ENCODE measurements at places on chromosomes 11 and 22.

- peak; percentile 86 for DNase-seq
Measured at GRCh38 chr22:35349704-35350538, 31.0 kb upstream of the HMOX1 start.

DNA sequence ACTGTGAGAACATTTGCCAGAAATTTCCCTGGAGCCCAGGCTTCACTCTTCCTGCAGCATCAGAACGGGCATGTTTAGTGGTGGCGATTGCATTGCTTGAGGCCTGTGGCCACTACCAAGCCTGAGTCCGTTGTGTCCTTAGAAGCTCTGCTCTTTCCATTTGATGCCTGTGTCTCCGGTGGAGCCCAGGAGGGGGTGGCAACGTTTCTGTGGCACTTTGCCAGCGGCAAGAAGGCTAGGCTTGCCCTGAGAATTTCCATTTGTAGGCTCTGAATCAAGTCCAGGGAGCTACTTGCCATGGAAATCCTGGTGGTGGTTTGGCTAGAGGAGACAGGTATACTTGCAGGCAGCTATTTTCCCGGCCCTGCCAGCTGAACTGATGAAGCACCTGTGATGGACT, 47.1 kb downstream of the ADAMTS8 start:
- DNase-seq, result no peak

- DNase-seq, result no peak
Measured at GRCh38 chr11:70109903-70110302, 31.8 kb downstream of the ANO1 start.

- DNase-seq, result no peak
Measured at GRCh38 chr11:14270690-14271542, 88.1 kb downstream of the RRAS2 start.

- no peak for DNase-seq
Measured at GRCh38 chr11:130620548-130620947, 172.1 kb downstream of the ADAMTS15 start.

DNA sequence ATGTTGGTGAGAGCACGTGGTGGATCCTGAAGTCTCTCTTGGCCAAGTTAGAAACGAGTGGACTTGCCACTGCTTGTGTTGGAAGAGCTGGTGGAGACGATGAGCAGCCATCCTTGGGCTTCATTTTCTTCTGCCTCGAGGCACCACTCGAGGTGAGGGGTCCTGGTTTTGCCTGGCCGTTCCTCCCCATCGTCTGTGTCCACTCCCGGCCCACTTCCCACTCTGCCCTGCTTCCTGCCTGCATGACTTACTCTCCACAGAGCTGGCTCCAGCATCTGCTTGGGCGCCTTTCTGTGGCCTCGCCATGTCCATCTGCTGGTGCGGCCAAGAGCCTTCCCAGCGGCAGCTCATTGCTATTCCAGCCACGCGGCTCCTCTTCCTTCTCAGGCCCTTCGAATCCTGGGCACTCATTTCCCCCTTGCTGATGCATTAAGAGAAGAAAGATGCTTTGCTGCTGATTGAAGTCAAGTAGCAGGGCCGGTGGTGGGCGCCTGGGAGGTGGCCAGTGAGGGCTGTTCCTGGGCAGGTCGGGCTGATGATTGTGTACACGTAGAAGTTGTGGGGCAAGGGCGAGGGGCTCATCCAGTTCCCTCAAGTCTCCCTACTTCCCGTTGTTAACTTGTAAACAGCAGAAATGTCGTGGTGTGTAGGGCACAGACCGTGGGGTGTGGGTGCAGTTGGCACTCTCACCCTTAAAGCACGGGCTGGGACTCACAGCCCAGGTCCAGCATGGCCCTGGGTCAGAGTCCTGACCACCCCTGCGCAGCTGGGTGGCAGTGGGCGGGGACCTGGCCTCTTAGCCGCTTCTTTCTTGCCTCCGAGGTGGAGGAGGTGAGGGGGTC, 292.0 kb downstream of the TBC1D22A start:
- DNase-seq, result no peak

GRCh38 chr22:27973846-27974245, 54.8 kb upstream of the PITPNB start:
- no peak for DNase-seq

DNA sequence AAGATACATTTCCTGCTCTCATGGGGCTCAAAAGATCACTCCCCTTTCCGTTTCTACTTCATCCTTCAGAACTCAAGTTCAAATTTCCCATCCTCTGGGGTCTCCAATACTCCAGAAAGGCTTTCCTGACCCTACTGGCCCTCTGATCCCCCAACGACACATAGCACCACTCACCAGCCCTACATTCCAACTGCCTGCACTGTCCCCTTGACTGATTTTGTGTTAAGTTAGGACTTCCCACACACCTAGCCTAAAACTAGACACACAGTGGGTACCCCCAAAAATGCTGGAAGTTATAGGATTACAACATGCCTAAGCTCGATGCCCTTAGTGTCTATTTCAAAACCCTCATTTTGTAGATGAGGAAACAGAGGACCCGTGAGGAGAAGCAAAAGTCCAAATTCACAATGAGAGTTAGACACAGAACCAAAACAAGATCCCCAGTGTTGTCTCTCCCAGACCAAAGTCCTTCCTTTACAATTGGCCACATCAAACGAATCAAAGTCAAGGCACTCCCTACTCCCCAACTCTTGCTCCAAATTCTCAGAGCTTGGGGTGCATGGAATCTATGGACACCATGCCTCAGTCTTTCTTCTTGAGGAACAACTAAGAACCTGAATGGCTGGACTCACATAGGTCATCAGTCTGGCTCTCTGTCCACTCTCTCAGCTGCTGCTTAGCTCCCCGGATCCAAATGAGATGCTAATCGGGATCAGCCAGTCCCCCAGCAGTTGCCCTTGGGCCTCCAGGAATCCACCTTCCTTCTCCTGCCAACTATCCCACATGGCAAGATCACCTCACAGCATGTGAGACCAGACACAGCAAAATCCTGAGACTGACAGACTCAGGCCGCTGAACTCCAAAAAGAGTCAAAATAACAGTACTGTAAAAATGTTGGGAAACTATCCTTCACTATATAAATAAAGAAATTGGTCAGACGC, 1.7 kb downstream of the CLPB start:
- DNase-seq, result no peak

DNA sequence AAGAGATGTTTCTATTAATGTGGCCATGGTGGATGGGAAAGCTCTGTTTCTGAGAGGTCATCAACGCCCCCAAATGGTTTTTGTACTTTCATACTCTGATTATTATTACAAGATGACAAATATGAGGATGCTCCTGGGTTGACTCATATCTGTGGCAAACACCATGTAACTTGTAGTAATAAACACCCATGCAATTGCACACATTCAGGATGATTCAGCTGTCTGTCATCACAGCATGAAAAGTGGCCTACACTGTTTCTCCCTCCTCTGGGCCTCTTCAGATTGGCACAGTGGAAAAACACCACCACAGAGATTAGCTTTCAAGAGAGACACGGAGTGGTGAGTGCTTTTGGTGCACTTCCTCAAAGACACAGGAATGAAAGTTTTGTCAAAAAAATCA, 85.4 kb downstream of the MTNR1B start:
- DNase-seq, result no peak

DNA sequence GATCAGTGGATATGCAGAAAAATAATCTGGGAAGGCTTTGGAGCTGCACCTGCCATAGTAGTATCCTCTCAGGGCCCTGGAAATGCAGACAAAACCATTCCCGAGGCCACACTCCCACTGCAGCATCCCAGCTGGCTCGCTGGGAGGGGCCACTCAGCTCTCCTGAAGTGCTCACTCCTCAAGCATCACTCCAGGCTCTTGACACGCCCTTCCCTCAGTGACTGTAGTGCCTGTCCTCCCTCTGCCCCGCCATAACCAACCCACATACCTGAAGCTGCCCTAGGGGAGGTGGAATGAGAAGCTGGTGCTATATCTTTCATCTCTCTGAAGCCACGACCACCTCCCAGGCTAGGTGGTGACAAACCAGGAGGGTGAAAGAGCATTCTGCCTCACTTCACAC, 4.8 kb downstream of the DSCAML1 start:
- no peak for DNase-seq

- no peak for DNase-seq
Measured at GRCh38 chr11:66267039-66267378, 1.4 kb upstream of the RAB1B start.

- DNase-seq, result no peak
Measured at GRCh38 chr11:116911976-116912734, 74.7 kb upstream of the APOA1 start.

DNA sequence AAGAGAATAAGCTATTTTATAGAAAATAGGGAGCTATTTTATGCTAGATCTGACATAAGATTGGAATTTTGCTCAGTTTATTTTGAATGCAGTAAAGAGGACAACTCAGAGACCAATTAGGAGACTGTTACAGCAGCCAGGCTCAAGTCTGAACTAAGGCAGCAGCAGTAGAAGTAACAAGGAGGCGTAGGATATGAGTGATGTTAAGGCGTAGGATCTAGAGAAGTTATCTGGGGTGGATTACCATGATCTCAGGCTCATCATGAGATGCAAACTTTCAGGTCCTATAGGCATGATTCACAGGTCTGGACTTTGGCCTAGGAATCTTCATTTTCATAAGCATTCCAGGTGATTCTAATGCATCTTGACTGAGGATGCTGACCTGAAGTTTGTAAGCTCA, 108.9 kb upstream of the BLID start:
- DNase-seq, result no peak

GRCh38 chr11:45880772-45881570, 4.5 kb upstream of the MAPK8IP1 start:
- no peak for DNase-seq

DNA sequence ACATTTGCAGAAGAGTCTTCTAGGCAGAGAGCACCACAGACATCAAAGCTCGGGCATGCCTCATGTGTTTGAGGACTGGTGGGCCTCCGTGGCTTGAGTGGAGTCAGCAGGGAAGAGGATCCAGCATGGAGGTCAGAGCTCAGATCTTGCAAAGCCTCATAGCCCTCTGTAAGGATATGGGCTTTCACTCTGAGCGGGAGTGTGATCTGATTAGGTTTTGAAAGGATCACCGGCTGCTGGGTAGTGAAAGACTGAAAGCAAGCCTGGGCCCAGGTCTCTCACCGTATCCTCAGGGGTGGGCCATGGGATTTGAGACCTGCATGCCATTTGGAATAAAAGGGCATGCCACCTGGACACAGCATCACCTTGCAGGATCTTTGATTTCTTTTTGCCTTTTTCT, 112.7 kb downstream of the TEAD1 start:
- no peak for DNase-seq

DNA sequence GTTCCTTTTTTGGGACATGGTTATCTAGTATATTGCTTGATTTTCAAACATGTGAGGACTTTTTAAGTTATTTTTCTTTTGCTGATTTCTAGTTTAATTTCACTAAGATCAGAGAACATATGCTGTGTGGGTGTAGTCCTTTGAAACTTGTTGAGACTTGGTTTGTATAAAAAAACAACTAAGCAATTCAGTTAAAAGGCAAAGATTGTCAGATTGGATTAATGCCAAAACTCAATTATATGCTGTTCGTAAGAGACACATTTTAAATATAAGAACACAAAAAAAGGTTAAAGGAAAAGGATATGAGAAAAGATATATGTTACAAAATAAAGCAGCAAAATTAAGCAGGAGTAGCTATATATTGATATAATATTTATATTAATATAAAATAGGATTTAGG, 17.8 kb upstream of the RRM1 start:
- no peak for DNase-seq

GRCh38 chr22:39765046-39765445, 128.5 kb downstream of the ENTHD1 start:
- DNase-seq, result no peak

- no peak for DNase-seq
Measured at GRCh38 chr11:16815047-16815767, 76.8 kb downstream of the C11orf58 start.

- DNase-seq, result no peak
Measured at GRCh38 chr22:48346911-48347310, 1480.8 kb downstream of the BRD1 start.

GRCh38 chr11:119618208-119618909, 110.6 kb downstream of the NECTIN1 start:
- no peak for DNase-seq

GRCh38 chr11:101745756-101746155, 161.9 kb upstream of the TRPC6 start:
- no peak for DNase-seq

GRCh38 chr11:105100206-105100605, 39.4 kb downstream of the CARD18 start:
- no peak for DNase-seq

DNA sequence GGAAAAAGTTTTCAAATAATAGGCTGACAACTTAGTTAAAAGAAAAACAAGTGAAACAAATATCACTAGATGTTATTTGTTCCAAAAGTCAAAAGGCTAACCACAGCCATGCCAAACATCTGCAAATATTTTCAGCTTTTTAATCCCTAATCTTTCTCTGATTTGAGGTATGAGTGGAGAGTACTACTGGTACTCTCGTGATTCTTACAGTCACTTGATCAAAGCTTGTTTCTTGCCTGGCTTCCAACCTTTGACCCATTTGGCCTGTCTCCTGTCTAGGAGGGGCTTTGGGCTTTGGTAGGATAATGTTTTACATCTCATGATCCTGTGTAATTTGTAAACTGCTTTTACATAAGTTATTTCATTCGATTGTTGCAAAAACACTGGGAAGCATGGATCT, 301.8 kb upstream of the SORL1-AS1 start:
- no peak for DNase-seq

GRCh38 chr11:12187399-12187798, 77.0 kb downstream of the MICAL2 start:
- no peak for DNase-seq

DNA sequence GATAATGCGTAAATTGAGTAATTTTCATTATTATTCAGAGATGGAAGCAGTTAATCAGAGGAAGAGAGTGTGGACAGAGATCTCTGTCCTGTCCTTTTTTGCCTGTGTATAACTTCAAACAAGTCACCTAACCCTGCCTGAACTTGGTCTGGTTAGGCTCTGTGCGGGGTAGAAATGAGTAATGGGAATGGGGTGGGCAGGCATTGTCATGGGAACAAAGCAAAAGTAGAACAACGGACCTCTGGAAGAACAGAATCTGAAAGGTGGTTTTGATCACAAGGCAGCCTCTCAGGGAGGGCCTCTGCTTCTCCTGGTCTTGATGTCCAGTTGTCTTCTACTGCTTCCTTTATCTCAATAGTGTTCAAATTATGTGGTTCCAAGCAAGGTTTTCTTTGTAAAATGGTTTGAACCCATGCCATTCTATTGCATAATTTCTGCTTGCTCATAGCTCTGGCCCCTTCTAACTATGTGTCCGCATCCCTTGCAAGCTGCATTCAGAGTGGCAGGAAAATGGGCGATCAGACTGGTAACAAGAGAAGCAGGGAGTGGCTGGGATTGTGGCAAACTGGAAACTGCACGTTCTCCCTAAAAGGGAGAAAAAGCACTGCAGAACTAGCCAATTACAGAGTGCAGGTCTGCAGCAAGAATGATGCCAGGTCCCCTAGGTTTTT, 76.1 kb downstream of the PRR5L start:
- DNase-seq, result no peak

All from left hindlimb (tissue), 1 donor.